ENCODE measurements at places on chromosomes 11 and 22.
A peak's percentile ranks its signal among the peaks of the same experiment; 100 is the strongest.

GRCh38 chr11:86753459-86753858 lies 46.9 kb upstream of the PRSS23 start:
- no peak for DNase-seq

- DNase-seq, result no peak
These were observed 455.8 kb upstream of the FAT3 start for GRCh38 chr11:91768783-91769182.

GRCh38 chr11:118618115-118618990 lies 10.9 kb downstream of the PHLDB1 start:
- DNase-seq, result peak; percentile 70

- no peak for DNase-seq
These were observed 10.1 kb upstream of the GAB2 start for GRCh38 chr11:78427615-78428265.

DNA sequence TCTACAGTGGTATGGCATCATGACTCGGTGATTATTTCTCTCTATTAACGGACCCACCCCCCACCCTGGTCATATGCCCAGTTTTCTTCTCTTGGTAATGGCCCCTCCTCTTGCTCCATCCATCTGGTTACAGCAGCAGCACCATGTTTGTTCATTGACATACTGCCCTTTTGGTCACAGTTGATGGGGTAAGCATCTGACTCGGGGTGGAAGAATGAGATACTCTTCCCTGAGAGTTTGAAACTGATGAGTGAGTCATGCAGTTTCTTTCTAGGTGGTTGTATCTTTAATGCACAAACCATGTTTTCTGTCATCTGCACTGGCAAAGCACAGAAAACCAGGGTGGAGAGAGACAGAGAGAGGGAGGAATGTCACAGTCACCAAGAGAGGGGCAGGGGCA lies 126.0 kb downstream of the SYN3 start:
- peak; percentile 2 for DNase-seq

GRCh38 chr11:112617977-112618826 lies 343.0 kb upstream of the NCAM1 start:
- DNase-seq, result no peak

- DNase-seq, result no peak
These were observed at the start of gene ELF5 for GRCh38 chr11:34513682-34514449. ELF5 (minus strand) TSS chr11:34513794; CDS start chr11:34505749, 8,045 bp downstream.

GRCh38 chr11:129911298-129911697 lies 15.9 kb upstream of the NFRKB start:
- peak; percentile 21 for DNase-seq

GRCh38 chr11:8283465-8284230 lies 20.0 kb upstream of the LMO1 start:
- DNase-seq, result no peak

DNA sequence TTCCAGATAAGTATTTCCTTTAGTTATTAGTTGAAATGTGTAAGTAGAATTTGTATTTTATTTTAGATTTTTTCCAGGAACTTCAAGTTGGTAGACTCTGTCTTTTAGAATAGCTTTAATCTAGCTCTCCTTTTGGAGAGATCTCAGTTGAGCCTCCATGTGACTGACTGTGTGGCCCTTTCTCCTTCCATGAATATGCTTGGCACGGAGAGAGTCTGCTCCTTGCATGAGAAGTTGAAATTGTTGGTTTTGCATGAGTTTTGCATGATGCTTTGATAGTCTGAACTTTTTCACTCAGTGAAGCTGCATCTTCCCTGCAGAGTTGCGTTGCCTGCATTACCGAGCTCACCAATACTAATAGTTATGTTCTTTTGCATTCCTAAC lies 32.8 kb upstream of the CTTN start:
- no peak for DNase-seq

GRCh38 chr11:123702139-123702538 lies 39.3 kb downstream of the ZNF202 start:
- no peak for DNase-seq
